ENCODE measurements at places on chromosomes 6 and 20.

- no peak for DNase-seq
Measured at GRCh38 chr6:159400826-159401225, 231.6 kb downstream of the FNDC1 start.

DNA sequence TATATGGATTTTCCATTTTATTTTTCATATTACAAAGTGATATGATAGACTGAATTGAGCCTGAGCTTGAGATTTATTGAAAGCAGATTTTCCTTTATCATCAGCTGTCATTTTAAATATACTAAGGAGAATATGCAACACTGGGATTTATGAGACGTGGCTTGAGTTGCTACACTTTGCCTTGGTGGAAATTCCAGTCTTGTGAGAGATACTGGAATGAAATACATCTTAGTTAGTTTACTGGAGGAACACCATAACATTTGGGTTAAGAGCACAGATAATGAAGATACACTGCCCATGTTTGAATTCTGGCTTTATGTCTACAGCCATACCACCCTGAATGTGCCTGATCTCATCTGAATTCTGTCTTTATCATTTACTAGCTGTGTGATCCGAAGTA is 86.5 kb upstream of the IFNGR1 start:
- no peak for DNase-seq

GRCh38 chr6:55176958-55177357 is 2.6 kb downstream of the HCRTR2 start:
- no peak for DNase-seq

GRCh38 chr6:112194511-112194910 is 59.9 kb downstream of the LAMA4 start:
- no peak for DNase-seq

Measured in stimulated activated CD4-positive, alpha-beta T cell treated with anti-CD3 and anti-CD28 coated beads, TNF-alpha, amount 100 ng/mL, for 1 hour (primary cell).